NT2/D1 (cell line): ENCODE measurements at places on chromosomes 5 and 9.

GRCh38 chr5:8208307-8208706 is 339.4 kb downstream of the MTRR start:
- DNase-seq: no peak

- no peak for DNase-seq
Measured at GRCh38 chr9:131671133-131671520, 68.7 kb downstream of the RAPGEF1 start.

DNA sequence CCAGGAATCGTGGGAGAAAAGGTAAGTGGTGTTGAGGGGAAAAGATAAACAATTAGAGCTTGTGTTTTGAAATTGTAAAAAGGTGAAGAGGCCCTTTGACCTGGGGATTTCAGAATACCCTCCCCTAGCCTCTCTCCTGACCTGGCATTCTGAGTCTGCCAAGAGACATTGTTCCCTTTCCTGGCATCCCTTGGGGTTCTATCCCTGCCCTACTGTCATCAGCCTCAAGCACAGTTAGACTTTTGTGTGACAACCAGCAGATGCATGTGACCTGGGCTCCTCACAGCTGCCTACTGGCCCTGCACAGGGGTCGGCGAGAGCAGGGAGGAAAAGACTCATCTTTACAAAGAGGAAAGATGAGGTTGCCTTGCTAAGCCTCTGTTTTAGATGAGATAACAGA is 72.2 kb upstream of the ORM1 start:
- no peak for DNase-seq

DNA sequence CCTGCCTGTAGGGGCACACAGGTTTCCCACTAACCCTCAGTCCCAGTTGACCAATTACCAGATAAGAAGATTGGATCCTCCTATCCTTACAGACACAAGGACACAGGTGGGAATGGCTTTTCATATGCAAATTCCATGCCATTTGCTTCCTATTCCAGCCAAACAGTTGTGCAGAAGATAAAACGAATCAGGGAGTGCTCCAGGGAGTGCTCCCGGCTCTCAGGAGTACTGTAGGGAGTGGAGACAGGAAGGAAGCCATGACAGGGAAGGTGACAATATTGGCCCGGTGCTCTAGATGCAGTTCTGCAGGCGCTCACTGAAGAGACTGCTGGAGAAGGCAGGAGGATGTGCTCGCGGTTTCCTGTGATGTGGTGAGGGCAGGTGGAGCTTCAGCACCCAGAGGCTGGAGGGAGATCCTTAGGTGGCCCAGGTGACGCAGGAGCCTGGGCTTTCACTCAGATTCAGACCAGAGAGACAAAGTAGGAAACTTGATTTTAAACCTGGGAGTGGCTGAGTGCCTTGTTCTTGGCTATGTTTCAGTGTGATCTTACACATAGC is 260.0 kb downstream of the AUH start:
- no peak for DNase-seq

DNA sequence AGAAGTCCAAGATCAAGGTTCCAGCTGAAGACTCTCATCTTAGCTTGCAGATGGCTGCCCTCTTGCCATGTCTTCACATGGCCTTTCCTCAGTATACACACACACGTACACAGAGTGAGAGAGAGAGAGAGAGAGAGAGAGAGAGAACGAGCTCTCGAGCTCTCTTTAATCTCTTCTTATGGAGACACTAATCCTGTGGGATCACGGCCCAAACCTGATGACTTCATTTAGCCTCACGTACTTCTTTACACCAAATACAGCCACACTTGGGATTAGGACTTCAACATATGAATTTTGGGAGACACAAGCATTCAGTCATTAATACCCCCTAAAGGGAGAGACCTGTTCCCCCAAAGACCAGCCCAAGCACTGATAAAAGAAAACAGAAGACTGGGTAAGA is 42.8 kb downstream of the SIL1 start:
- DNase-seq: no peak

GRCh38 chr9:105319202-105319813 is 74.9 kb downstream of the SLC44A1 start:
- no peak for DNase-seq

DNA sequence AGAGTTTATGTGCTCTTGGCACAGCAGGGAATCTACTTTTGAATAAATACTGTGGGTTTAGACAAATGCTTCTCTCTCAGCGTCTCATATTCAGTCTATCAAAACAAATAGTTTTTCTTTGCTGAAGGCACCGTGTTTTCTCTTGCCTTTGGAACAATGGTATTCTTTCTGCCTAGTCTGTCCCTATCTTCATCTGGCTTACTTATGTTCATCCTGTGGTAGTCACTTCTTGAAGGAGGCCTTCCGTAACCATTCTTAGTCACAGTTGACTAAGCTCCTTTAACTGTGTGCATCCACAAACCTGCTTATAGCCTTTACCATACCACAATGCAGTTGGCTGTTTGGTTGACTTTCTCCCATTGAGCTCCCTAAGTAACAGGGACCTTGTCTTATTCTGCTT is 45.9 kb downstream of the LARP1 start:
- no peak for DNase-seq

DNA sequence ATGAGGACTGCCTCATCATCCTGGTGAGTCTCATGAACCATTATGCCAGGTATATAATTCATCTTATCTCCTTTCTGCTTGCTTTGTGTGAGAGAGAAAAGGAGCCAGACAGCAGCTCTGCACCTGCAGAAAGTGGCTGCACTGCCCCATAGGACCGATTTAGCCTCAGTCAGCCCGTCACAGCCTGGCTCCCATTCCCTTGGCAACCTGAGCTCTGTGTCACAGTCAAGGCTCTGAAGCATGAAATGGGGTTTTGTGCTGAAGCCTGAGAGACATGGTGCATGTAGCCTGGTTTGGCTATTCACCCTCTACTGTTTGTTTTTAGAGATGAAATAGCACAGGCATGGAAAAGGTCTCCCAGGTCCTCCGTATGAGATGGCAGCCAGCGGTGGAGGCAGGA is 198.3 kb downstream of the KCTD16 start:
- DNase-seq: no peak

DNA sequence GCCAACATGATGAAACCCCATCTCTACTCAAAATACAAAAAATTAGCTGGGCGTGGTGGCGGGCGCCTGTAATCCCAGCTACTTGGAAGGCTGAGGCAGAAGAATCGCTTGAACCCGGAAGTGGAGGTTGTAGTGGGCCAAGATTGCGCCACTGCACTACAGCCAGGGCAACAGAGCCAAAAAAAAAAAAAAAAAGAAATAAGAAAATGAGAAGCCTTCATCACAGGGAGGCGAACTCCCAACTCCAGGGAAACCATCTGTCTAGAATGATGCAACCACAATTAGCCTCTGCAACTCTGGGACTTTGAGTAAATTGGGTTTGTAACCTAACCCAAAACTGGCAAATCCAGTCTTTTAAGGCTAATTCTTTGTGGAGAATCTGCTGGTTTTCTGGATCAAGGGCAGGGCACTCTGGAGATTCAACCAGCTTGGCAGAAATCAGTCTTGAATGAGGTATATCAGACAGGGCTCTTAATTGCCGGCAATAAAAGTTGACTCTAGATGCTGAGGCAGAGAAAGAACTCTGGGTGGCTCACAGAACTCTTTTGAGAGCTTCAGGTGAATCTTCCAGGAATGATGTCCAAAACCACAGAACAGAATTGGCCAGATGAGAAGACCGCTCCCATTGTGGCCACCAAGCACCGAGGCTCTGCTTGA is 9.9 kb downstream of the S100Z start:
- DNase-seq: no peak

- DNase-seq: no peak
Measured at GRCh38 chr9:16450578-16450977, 419.9 kb downstream of the BNC2 start.

- DNase-seq: no peak
Measured at GRCh38 chr5:131378721-131379541, 115.1 kb downstream of the CDC42SE2 start.

- DNase-seq: peak; percentile 62
Measured at GRCh38 chr9:136245219-136246150, at the start of gene QSOX2. QSOX2 (minus strand) TSS chr9:136245812; CDS start chr9:136245803, 9 bp downstream.

- DNase-seq: no peak
Measured at GRCh38 chr5:34803974-34804732, 34.8 kb upstream of the TTC23L start.

DNA sequence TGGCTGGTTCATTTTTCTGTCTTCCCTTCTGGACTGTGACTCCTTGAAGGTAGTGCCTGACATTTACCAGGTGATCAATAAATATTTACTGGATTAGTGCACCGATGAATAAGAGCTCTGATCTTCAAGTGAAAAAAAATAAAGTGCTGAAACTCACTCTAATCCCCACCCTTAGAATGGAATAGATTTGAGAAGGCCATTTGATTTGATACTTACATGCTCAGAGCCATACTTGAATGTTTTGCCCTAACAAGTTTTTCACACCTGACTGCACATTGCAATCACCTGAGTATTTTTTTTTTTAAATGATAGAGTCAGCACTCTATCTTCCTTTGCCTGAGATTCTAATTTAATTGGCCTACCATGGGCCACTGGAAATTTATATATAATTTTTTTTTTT is 105.7 kb downstream of the LRRC70 start:
- DNase-seq: no peak

DNA sequence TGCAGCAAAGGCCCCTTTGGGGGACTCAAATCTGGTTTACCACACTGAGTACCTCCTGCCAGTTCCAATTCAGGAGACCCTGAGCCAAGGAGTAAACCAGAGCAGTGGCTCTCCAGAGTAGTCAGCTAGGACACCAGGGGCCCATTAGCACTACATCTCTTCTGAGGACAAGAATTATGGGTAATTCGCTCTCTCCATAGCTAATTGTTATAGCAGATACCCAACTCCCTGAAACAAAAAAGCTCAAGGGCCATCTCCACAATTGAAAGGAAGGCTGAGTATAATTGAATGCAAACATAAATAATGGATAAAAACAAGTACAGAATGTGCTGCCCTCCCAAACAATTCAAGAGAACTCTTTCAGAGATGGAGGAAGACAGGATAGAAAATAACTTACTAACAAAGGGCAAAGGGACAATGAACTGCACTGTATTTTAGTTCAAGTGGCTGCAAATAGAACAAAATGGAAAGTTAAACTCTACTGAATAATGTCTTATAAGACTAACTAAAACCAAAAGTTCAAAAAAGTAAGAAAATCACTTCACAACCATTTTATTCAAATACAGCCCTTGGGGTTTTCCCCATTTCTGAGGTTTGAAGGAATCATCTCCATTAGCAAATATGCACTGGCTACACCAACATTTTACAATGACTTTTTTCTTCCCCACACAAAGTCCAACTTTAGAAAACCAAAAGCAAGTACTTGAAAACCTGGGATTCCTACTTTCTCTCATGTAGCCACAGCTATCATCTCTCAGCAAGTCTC is 118.8 kb downstream of the SIL1 start:
- DNase-seq: no peak

GRCh38 chr9:83511051-83511450 is 27.1 kb downstream of the FRMD3 start:
- DNase-seq: no peak

GRCh38 chr5:45017568-45017967 is 208.8 kb downstream of the MRPS30 start:
- no peak for DNase-seq

DNA sequence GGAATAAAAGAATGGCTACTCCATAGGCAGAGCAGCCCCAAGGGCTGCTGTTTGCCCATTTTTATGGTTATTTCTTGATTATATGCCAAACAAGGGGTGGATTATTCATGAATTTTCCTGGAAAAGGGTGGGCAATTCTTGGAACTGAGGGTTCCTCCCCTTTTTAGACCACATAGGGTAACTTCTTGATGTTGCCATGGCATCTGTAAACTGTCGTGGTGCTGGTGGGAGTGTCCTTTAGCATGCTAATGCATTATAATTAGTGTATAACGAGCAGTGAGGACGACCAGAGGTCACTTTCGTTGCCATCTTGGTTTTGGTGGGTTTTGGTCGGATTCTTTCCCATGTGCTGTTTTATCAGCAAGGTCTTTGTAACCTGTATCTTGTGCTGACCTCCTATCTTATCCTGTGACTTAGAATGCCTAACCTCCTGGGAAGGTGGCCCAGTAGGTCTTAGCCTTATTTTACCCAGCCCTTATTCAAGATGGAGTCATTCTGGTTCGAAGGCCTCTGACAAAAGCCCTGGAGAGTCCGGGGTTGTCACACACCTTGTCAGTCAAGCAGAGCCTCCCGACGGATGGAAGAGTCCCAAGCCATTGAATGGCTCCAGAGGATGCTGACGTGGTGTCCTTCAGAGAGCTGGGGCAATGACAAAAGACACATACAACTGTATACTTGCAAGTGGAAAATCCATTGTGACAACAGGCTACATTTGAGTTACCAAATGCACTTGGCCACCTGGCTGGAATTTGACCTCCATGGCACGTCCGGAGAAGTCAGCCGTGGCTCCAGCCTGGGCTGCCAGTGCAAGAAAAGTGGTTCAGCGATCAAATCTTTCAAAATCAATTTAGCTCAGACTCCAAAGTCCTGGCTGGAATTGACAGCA is 67.1 kb upstream of the CLINT1 start:
- DNase-seq: no peak

- DNase-seq: no peak
Measured at GRCh38 chr5:93724791-93725190, 16.6 kb downstream of the POU5F2 start.

GRCh38 chr5:94793113-94793815 is 174.8 kb downstream of the SLF1 start:
- no peak for DNase-seq

DNA sequence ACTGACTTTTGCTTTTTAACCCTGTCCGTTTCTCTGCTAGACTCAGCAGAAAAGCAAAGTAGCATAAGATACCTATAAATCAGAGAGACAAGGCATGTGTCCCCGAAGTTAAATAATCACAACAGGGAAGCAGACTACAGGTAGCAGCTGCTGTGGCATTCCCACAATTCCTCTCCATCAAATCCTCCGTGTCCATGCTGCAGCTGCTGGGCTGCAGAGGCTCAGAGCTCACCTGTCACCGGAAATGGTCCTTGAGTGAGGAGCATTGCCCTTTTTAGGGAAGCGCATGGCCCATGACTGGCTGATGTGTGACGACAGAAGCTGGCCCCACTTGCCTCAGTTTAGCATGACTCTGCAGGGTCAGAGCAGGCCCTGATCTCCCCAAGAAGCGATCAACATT is 125.0 kb downstream of the MSX2 start:
- no peak for DNase-seq

DNA sequence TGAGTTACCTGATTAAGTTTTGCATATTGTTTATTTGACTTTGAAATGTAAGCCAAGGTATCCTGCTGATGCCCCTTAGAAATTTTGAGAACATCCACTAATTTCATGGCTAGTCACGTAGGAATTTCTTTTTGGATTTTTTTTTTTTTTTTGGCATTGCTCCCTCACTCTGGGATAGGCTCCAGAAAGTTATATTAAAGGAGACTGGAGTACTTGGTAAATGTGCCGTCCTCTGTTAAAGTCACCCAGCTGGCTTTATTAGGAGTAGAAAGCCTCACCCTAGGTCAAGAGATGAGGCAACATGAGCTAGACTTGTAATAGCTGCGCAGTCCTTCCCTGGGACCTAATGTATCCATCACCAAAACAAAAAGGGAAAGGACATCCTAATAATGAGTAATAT is 3.1 kb downstream of the KCTD16 start:
- DNase-seq: no peak

- DNase-seq: no peak
Measured at GRCh38 chr5:5105531-5105930, 34.6 kb upstream of the ADAMTS16 start.

GRCh38 chr5:159178978-159179377 is 30.4 kb downstream of the RNF145 start:
- no peak for DNase-seq

GRCh38 chr9:94086486-94087345 is 2.5 kb downstream of the PTPDC1 start:
- DNase-seq: no peak
